ENCODE measurements at places on chromosomes 13 and 19. TPM values are rescaled to one million over a fixed set of nuclear protein-coding genes. Genes with fewer than 3 reads are reported as not detected.

The PEG3 gene
- 3.9 TPM for total RNA-seq

The ZNF558 gene
- 38.6 TPM for total RNA-seq

The PIAS4 gene
- 12.1 TPM for total RNA-seq

DNA sequence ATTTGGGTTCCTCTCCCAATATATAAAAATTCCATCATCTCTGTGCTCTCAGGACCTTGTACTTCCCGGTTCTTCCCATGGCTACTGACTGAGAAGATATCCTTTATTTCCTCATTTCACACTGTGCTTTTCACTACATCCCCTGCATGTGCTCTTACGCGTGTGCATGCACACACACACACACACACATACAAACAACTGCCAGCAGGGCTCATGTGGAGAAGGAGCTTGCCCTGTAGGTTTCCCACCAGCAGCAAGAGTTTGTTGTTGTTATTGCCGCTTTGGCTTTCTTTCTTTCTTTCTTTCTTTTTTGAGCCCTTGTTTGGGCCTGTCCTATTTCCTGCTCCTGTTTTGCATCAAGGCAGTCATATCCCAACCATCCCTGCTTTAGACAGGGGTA lies 43.6 kb downstream of the TEX26 start:
- H3K4me3 ChIP-seq = no peak overlapping the region
- H3K27me3 ChIP-seq = no peaks in the 10 kb centered on the region
- no peaks in the 10 kb centered on the region for H3K36me3 ChIP-seq
- no peak overlapping the region for H3K27ac ChIP-seq
- no peak for DNase-seq
- peaks cover 19% of the 10 kb centered on the region for H3K4me1 ChIP-seq

DNA sequence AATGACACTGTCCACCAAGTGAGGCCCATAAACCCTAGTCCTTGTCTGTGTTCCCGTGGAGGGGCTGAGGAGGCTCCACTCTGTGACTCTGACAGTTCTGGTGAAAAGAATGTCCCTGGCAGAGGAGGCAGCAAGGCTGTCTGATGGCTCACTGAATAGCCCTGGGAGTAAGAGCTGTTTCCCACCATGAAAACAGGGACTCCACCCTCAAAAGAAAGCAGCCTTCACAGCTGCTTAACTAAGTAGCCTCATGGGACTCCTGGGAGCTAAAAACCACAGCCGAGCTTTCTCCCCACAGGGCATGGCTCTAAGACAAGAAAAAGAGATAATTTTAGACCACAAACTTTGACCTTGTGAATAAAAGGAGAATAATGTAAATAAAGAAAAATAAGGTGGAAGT lies 135.1 kb upstream of the FRY start:
- peak; percentile 86 for DNase-seq
- H3K27me3 ChIP-seq = no peaks in the 10 kb centered on the region

- no peaks in the 10 kb centered on the region for H3K4me1 ChIP-seq
- H3K4me3 ChIP-seq = no peak overlapping the region
- H3K27me3 ChIP-seq = no peaks in the 10 kb centered on the region
- no peak overlapping the region for H3K27ac ChIP-seq
- H3K36me3 ChIP-seq = no peaks in the 10 kb centered on the region
Observed at GRCh38 chr13:35163674-35164073, 221.6 kb downstream of the NBEA start.

DNA sequence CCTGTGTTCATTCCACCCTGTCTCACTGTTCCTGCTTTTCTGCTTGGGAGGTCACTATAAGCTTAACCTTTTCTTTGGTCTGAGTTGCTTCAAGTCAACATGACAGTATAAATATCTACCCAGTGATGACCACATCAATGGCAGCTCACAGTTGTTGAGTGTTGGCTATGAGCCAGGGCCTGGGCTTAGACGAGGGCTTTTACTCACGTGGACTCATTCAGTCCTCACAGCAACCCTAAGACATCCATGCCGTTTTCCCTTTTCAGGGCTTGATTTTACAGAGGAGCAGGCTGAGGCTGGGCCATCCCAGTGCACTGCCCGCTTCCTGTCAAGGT lies 10.2 kb upstream of the CCDC97 start:
- peak; percentile 63 for DNase-seq
- H3K27me3 ChIP-seq = no peaks in the 10 kb centered on the region
- H3K36me3 ChIP-seq = peaks cover 39% of the 10 kb centered on the region
- peak overlapping the region; percentile 93 for H3K27ac ChIP-seq

Measured in fibroblast of lung (primary cell).